Stimulated activated CD4-positive, alpha-beta T cell treated with anti-CD3 and anti-CD28 coated beads, Interleukin-12 subunit alpha, Interleukin-12 subunit beta, amount 100 ng/mL, for 48 hours (primary cell): ENCODE measurements at places on chromosomes 12 and 14.

- no peak for DNase-seq
These were observed 104.8 kb downstream of the DUSP6 start for GRCh38 chr12:89247541-89247942.

GRCh38 chr12:64595863-64596793 is 14.2 kb upstream of the RASSF3 start:
- DNase-seq: no peak

DNA sequence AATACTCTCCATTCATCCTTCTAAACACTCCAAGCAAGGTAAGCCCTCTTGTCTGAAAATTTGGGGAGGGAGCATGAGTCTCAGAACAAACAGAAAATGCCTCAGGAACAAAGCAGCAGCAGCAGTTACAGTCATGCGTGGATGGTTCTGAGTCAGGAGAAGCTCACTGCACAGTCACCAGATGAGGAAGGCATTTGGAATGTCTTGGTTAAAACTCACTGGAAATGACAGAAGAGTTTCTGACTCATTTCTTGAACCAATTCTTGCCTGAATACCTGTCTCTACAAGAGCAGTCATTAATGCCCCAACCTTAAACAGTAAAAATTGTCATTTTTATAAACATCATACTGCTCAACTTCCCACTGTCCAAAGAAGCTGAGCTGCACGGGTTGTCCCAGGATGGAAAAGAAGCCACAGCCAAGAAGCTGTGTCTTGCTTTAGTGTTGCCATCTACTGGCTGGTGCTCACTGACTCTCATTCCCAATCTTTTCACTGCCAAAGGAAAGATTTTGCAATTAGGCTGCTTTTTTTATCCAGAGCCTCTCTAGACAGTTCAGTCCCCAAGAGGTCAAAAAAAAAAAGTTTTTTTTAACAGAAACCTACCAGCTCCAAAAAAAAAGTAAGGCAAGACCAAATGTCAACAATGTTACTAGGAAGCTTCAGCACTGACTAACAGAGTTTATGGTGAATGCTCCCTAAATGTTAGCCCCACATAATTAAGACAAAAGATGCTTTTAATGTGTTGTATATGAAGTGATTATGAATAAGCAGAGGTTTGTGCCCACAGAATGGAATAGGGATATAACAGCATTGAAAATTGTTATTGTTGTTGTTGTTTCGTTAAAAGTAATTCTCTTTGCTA is 40.4 kb downstream of the KICS2 start:
- no peak for DNase-seq

DNA sequence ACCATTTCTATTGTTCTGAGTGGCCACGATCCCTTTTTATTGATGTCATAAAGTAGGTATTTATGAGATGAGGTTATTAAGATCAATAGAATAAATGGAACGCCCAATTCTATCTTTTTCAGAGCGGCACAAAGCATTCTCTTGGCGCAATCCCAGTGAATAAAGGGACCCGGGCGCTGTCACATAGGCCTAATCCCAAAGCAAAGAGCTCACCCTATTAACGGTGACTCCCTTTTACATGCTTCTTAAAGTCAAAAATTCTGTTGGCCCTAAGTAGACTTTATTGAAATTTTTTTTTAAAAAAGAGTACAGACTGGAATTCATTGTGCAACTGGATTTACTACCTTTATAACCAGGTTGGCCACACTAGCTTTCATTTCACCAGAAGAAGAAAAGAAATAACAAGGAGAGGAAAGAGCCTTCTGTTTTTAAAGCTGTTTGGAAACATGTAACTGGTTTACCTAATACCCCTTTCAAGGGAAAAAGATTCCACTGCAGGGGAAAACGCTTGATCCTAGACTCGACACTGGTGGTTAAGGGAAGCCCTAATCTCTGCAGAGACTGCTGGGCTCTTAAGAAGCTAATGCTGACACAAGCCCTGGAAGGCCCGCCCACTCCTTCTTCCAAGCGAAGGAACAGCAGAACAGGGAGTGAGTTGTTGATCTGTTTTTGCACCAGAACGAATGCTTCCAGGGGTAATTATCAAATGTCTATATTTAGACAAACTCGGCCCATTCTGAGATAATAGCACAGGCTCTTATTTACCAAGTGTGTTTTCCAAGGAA is 381.2 kb downstream of the BCL11B start:
- no peak for DNase-seq

GRCh38 chr12:69947123-69947522 is 122.1 kb downstream of the MYRFL start:
- no peak for DNase-seq
